ENCODE measurements at places on chromosomes 1 and 21.

GRCh38 chr1:206540044-206540780, 32.9 kb downstream of the RASSF5 start:
- DNase-seq: no peak

DNA sequence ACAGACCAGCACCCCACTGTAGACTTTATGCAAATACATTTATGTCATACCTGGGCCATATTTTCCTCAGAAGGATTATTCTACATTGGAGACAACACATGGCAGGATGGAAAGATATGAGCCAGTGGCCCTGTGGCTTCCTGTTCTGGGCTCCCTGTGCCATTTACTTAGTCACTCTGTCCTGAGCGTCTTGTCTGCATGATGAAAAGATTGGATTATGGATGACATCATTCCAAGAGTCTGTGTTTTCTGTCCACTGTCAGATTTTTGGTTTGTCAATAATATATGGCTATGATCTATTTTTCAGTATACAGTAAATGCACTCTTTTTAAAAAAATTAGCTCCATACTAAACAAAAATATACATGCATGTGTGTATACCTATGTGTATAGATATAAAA, 30.8 kb downstream of the IGSF5 start:
- DNase-seq: no peak

- no peak for DNase-seq
Measured at GRCh38 chr1:119327450-119328155, 41.0 kb upstream of the HAO2 start.

DNA sequence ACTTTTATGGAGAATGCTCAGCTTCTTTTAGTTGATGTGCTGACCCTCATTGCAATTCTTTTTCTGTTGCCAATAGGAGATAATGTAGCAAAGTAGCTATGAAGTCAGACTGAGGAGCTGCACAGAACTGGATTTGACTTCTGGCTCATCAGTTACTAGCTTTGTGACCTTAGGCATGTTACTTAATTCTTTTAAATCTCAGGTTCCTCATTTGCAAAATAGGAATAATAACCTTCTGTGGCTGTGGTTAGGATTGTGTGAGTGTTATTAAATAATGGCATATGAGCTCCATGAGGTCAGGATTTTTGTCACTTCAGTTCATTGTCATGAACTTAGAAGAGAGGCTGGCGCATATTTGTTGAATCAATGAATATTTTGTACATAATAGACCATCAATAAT, 237.6 kb upstream of the SGIP1 start:
- no peak for DNase-seq

DNA sequence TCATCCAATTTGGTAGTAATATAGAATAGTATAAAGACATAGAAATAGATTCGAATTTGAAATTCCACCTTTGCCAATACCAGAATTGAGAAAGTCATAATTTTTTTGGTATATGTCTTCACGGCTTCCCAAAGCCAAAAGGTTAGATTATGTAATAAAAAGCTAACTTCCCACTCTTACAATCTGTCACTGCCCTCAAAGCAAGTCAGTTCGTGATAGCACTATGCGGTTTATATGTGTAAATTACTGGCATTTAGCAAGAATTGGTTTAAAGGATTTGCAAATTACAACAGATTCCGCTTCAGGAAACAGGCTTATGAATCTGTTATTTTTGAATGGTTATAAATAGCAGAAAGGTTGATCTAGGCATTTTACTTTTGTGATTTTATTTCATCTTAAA, 679.4 kb upstream of the ADGRL2 start:
- DNase-seq: no peak

DNA sequence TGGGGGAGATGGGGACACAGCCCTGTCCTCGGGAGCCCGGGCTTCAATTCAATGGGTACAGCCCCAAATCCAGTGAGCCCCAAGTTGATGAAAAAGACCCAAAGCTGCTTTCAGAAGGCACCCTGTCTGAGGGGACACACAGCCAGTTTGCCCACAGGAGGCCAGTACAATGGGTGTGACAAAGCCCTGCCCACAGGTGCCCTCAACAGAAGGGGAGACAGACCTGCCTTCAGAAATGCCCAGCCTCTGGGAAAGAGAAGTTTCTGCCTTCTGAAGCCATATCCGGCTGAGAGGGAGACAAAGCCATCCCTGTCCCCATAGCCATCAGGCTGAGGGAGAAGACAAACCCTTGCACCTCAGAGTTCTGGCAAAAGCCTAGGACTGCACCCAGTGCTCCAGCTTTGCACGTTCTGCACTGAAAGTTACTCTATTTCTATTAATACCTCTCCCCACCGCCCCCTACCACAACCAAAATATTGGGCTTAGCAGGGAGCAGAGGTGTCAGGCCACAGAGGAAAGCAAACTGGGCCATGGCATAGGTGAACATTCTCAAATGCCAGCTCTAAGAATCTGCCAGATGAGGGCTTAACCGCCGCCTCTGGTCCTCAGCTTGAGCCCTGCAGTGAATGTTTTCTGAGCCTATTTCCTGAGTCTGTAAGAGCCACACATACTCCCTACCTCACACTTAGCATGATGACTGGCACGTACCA, 18.0 kb upstream of the PTAFR start:
- DNase-seq: no peak

DNA sequence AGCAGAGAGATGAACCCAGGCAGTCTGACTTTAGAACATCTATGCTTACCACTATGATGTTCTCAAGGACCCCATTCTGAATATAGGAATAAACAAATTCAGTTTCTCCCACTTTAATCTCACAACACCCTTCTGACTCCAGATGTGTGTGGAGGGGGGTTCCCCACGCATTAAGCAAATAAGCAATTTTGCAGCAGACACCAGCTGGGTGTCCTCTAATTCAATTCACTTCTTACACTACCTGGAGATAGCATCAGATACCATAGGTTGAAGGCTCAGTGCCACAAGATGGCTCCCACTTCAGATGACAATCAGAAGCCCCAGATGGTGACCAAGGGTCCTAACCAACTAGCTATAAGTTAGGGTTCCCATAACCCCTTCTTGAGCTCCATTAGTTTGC, 30.3 kb upstream of the CEP350 start:
- DNase-seq: no peak

DNA sequence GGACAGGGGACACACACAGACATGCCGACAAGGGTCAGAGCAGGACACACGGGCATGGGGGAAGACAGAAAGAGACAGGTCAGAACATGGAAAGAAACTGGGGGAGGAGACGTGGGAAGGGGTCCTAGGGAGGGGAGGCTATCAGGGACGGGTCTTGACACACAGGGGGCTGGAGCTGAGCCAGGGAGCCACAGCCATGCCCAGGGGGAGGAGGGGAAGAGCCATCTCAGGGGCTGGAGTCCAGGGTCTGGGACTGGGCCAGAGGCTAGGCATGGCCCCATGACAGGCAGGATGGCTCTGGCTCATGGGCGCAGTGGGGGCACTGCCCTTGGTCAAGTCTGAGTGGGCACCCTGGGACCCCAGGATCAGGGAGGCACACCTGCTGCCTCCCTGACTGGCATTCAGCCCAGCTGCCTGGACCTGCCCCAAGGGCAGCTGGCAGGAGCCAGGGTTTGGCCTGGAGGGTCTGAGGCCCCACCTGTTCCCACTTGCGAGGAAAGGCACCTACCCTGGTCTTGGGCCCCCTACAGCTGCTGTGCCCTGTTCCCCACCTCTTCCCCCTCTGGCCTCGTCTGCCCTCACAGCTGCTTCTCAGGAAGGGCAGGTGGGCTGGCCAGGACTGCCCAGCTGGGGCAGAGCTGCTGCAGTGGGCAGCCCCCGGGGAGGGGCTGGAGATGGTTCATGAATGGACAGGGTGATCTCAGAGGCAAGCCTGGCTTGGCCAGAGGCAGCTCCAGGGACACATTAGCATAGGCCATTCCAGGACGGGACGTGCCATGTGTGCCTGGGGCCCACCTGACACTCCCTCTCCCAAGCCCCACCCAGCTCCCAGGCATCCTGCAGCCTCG, 42.9 kb downstream of the HSPG2 start:
- DNase-seq: no peak
